ENCODE measurements at places on chromosomes 4 and X.

DNA sequence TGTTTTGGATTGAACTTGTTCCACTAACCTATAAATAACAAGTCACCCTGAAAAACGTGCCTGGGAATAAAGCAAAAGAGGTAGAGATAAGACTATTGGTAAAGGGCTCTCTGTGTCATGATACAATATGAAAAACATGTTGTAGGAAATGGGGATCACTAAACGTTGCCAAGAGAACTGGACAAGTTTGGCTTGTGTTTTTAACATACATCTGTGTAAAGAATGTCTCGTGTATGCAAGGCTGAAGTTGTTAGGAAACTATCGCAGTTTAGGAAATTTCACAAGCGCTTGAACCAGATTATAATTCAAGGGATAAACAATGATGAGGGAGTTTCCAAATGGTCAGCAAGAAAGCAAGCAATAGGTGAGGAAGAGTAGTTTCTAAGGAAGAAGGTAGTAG, 655.8 kb downstream of the PCDH7 start:
- DNase-seq = no peak

DNA sequence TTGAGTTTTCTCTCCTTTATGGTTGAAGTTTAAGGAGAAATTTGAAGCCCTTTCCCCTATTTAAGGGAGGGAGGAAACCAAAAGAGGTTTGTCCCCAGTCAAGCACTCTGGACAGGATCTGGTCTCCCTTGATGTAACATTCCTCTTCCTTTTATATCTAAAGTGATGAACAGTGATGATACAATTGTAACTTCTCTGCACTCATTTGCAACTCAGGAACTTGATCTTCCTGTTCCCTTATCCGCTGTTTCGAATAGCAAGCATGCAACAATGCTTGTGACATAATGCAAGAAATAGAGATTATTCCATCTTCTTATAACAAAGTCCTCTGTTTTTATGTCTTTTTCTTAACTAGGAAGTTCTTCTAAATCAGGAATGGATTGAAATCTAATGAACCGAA, 18.3 kb downstream of the ALPK1 start:
- DNase-seq = no peak

GRCh38 chr4:81606801-81607501, 135.2 kb upstream of the RASGEF1B start:
- DNase-seq = no peak

DNA sequence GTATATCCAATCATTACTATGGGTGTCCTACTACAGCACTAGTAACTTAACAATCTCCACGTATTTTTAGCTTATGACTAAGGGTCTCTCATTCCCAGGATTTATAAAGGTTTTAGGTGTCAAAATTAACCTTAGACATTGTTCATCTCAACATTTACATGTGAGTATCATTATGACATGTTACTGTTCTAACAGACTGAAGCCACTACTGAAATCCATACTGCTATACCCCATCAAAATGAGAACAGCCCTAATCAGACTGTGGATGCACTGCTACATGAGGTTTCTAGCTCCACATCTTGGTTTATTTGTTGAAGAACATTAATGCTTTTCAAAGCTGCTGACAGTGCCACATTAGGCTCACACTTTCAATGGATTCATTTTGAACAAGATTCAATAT, 35.6 kb upstream of the TXK start:
- no peak for DNase-seq

- no peak for DNase-seq
Measured at GRCh38 chrX:49227726-49228125, 5.4 kb downstream of the CACNA1F start.

GRCh38 chr4:181792641-181793040, 450.6 kb upstream of the TENM3 start:
- no peak for DNase-seq

- DNase-seq = no peak
Measured at GRCh38 chr4:101010987-101011386, 336.3 kb downstream of the PPP3CA start.

- DNase-seq = no peak
Measured at GRCh38 chr4:117447925-117448324, 362.5 kb upstream of the TRAM1L1 start.

DNA sequence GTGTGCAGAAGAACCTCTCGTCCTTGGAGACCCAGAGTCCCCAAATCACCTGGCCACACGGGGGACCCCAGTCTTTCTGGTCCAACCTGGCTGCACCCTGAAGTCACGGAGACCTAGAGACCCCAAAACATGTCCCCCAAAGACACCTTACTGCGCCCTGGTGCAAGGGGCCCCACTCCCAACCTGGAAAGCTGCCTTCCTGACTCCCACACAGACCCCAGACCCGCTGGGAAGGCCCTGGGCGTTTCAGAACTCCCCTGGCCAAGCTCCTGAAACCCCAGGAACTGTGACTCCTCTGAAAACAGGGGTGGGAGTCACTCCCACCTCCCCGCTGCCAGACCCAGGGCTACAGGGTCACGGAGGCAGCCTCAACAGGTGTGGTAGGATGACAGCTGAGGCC, 12.7 kb upstream of the SHOX start:
- peak; percentile 52 for DNase-seq

- DNase-seq = no peak
Measured at GRCh38 chr4:130288576-130288975, 1192.6 kb downstream of the C4orf33 start.
